ENCODE measurements at places on chromosomes 5 and 9.

DNA sequence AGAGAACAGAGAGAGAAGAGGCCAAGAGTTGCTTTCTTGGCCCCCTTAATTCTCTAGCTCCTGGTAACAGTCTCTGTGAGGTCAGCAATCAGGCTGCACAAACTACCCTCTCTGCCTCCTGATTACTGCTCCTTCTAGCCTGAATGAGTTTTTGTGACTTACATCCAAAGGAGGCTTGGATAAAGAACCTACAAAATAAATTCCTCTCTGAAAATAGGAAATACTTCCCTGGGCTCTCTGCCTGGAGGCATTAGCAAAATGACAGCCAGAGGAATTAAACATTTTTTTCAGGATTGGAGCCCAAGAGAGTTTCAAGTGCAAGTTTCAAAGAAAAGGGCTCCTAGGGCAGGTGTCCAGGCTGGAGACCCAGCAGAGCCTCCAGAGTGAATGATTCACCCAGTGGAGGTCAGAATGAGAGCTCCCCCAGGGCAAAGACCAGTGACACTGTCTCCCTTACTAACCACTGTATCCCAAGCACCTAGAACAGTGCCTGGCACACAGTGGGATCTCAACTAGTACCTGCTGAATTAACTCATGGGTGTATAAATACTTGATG lies 162.5 kb downstream of the SPOCK1 start:
- no peak for DNase-seq

GRCh38 chr9:112554516-112554915 lies 67.9 kb downstream of the KIAA1958 start:
- no peak for DNase-seq

GRCh38 chr5:38465061-38465460 lies 91.4 kb downstream of the LIFR start:
- DNase-seq = no peak

GRCh38 chr9:93452710-93453046 lies 703 bp downstream of the FAM120AOS start:
- DNase-seq = no peak

DNA sequence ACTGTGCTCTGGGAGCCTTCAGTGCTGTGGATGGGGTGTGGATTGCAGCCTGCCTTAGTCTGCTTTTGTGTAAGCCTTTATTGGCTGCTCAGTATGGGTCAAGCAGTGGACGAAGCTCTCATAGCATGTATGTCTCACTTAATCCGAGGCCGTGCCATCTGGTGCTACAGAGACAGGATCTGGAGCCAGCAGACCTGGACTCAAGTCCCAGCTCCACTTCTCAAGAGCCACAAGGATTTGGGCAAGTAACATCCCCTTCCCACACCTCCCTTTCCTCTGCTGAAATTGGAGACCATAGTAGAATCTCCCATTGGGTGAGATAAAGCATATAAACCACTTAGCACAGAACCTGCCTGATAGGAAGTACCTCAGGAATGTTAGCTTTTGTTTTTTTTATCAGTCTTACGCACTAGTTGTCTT lies 23.4 kb upstream of the LECT2 start:
- no peak for DNase-seq

- no peak for DNase-seq
These were observed 12.6 kb downstream of the DNM1 start for GRCh38 chr9:128215491-128216409.

GRCh38 chr5:15752663-15753285 lies 252.8 kb downstream of the FBXL7 start:
- no peak for DNase-seq

- DNase-seq = no peak
These were observed 25.6 kb downstream of the NEK6 start for GRCh38 chr9:124283228-124283814.

- no peak for DNase-seq
These were observed 28.6 kb downstream of the TRIM32 start for GRCh38 chr9:116715751-116716150.

DNA sequence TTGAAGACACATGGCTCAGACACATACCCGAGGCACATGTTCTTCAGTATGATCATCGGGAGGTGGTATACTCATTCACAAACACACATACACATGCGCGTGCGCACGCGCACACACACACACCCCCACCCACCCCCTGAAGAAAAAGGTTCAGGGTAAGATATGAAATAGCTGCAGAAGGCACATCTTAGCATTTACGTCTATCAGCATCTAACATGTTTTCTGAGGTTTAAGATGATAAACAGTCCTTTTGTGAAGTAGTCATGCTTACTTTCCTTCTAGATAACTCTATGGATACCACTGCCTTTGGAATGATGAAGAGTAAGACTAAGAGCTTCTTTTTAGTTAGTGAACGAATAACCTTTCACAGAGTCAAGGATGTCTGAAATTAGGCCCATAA lies 105.1 kb upstream of the GNA14 start:
- no peak for DNase-seq

- DNase-seq = no peak
These were observed 49.9 kb upstream of the DPYSL3 start for GRCh38 chr5:147559749-147560148.

GRCh38 chr5:28165096-28165495 lies 1126.7 kb upstream of the CDH9 start:
- DNase-seq = no peak

- no peak for DNase-seq
These were observed 1.6 kb downstream of the SPACA9 start for GRCh38 chr9:132880324-132880661.

DNA sequence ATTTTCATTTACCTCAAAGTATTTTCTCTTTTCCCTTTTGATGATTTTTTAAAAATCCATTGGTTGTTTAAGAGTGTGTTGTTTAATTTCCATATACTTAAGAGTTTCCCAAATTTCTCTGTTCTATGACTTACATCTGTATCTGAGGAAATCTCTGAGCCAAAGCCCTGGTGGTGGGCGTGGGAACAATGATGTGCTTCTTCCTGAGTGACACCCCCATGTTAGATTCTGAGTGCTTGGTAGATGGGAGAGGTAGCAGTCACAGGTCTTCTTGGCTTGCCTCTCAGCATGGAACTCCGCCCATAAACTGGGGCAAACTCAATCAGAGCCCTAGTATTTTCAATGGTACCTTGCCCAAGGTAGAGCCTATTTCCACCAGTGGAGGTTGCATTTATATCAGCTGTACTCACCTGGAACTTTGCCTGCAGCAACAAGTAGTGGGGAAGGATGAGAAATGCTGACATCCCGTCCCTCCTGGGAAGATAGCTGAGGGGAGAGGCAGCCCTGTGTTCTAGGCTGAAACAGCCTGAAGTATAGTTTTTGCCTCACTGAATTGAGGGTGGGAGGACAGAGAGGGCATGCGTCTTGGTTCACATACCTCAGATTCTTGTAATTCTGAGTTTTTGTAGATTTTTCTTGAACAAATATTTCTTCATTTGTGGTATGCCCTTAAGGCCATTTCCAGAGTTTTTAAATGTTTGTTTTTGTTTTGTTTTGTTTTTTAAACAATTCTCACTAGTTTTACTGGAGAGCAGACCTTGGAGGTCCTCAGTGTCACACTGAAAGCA lies 26.4 kb downstream of the C9orf43 start:
- DNase-seq = no peak

GRCh38 chr9:117707561-117707960 lies 3.4 kb downstream of the TLR4 start:
- no peak for DNase-seq

- no peak for DNase-seq
These were observed 46.8 kb upstream of the RNF130 start for GRCh38 chr5:180118391-180118791.

- DNase-seq = no peak
These were observed 69.0 kb upstream of the TNFAIP8 start for GRCh38 chr5:119286511-119287488.

- no peak for DNase-seq
These were observed 15.7 kb downstream of the SQSTM1 start for GRCh38 chr5:179836225-179837019.

- DNase-seq = no peak
These were observed 190.0 kb downstream of the MED10 start for GRCh38 chr5:6188344-6188743.

GRCh38 chr9:115234094-115234493 lies 116.1 kb upstream of the TNC start:
- no peak for DNase-seq

- no peak for DNase-seq
These were observed 231.7 kb downstream of the ARHGAP26 start for GRCh38 chr5:143001764-143002351.

GRCh38 chr5:115838885-115839518 lies 2.4 kb downstream of the ATG12 start:
- peak; percentile 34 for DNase-seq

DNA sequence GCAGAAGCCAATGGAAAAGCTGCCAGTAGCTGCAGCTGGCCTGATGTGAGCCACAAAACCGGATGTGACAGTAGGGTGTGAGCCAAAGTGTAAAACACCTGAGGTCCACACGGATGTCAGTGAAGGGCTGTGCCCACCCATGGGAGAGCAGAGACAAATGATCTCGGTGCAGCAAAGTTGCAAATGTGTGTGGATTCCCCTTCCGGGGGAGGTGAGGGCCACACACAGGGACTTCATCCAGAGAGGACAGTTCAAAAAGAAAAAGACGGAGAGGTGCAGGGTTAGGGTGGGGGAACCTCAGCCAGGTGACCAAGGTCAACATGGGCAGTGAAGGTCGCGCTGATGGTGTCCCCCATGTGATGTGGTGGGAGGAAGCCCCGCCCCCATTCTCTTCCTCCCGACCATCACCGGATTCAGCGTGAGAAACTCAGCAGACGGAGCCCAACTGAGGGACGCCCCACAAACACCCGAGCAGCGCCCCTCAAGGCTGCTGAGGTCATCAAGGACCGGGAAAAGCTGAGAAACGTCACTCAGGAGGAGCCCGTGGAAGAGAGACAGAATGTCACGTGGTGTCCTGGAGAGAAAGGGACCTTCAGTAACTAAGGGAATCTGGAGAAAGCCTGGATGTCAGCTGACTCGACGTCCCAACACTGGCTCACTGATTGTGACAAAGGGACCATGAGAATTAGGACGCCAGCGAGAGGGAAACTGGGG lies 11.4 kb upstream of the PTGDS start:
- no peak for DNase-seq

- DNase-seq = no peak
These were observed 752.9 kb upstream of the SEMA6A start for GRCh38 chr5:117327511-117327910.

- no peak for DNase-seq
These were observed 6.2 kb upstream of the CKS2 start for GRCh38 chr9:89304834-89305188.

- DNase-seq = no peak
These were observed 15.0 kb upstream of the S1PR3 start for GRCh38 chr9:88975966-88976889.

DNA sequence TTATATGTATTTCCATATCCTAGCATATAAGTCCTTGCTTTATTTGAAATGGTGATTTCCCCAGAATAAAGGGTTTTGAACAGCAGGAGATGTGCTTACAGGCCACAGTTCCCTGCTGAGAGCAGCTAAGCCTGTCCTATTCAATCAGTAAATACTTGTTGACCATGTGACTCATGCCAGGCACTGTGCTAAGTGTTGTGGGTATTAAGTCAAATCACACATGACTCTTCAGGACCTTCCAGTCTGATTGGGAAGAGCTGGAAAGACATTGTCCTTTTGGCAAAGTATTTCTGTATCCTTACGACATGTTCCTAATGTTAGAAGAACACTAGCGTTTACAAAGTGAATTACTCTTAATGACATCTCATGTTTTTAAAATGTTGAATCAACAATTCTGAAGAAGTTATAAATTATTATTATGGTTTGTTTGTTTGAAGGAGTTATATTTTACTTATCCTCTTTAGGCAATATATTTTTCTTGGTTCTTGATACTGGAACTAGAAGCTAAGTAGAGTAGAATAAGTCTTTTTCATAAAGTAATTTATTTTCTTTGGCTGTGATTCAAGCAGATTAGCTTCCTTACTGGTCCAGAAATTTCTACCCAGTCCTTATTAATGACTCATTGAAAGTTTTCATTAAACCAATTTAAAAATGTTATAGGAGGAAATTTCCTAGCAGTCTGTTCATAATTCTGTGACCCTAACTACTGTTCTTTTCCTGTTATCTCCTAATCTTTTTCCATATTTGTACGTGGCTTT lies 82.1 kb downstream of the GAPVD1 start:
- DNase-seq = peak; percentile 53

DNA sequence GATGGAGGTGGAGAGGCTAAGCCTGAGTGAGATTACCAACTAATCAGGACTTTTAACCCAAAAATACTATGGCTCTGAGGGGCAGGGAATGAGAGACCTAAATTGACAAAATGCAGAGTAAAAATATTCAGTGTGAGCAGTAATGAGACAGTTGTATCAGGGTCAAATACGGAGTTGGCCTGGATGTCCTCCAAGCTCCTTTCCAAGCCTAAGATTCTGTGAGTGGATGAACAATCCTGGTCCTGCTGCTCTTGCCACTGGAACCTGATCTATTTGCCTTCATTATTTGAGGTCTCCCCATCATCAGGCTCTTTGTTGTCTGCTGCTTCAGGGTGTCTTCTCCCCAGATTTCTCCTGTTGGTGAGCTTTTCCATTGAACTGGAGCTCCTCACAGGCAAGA lies 1.1 kb downstream of the PDCD1LG2 start:
- no peak for DNase-seq

GRCh38 chr9:127838375-127839078 lies 15.9 kb downstream of the ENG start:
- DNase-seq = no peak

- no peak for DNase-seq
These were observed 287.0 kb upstream of the SEMA6A start for GRCh38 chr5:116861666-116862065.

- peak; percentile 86 for DNase-seq
These were observed 32.9 kb upstream of the STXBP1 start for GRCh38 chr9:127578952-127579853.

DNA sequence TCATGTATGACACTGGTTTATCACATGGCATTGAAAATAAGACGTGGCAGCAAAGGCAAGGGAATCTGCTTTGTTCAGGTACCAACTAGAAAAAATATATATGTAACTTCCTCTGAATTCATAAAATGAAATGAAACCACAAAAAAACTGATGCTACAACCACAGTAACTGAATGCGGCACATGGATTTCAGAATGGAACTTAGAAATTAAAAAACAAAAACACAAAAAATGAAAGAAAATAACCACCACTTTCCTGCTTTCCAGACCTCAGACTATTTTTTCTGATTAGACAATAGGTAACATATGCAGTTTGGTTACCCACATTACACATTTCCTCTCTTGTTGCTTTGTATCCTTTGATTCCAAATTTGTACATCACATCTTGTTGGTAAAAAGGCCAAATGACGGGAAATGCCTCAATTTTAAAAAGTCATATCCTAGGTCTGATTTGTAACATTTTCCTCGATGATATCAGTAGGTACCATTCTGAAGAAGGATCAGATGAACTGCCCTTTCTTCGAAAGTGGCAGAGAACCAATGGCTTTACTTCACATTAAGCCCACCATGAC lies 18.1 kb upstream of the PDCL start:
- DNase-seq = no peak

- no peak for DNase-seq
These were observed 68.8 kb downstream of the TLR4 start for GRCh38 chr9:117772960-117773359.

GRCh38 chr5:174533751-174534241 lies 190.6 kb upstream of the MSX2 start:
- DNase-seq = no peak

- no peak for DNase-seq
These were observed 56.5 kb upstream of the TESK1 start for GRCh38 chr9:35548571-35548970.

GRCh38 chr5:59724482-59725391 lies 168.8 kb downstream of the PDE4D start:
- peak; percentile 37 for DNase-seq

GRCh38 chr5:17358031-17358430 lies 140.0 kb upstream of the TAF11L2 start:
- DNase-seq = no peak

GRCh38 chr5:19531374-19531952 lies 456.5 kb downstream of the CDH18 start:
- peak; percentile 75 for DNase-seq

- no peak for DNase-seq
These were observed 74.3 kb downstream of the COL23A1 start for GRCh38 chr5:178515776-178516503.

All from NCI-H2081 (cell line).